Activated T-cell treated with anti-CD3 and anti-CD28 coated beads for 1 hour (primary cell): ENCODE measurements at places on chromosomes 4 and X.

- no peak for DNase-seq
These were observed 1354.3 kb upstream of the DIAPH2 start for GRCh38 chrX:95330292-95330691.

- DNase-seq: peak; percentile 14
These were observed 2.5 kb upstream of the BRWD3 start for GRCh38 chrX:80812176-80812575.

GRCh38 chr4:103306870-103307375, 108.8 kb upstream of the CENPE start:
- no peak for DNase-seq

GRCh38 chrX:40514376-40514775, 66.4 kb upstream of the ATP6AP2 start:
- DNase-seq: no peak

GRCh38 chrX:149799938-149800337, 18.2 kb downstream of the MAGEA9 start:
- DNase-seq: no peak

GRCh38 chr4:185467991-185468390, 3.5 kb downstream of the CCDC110 start:
- no peak for DNase-seq

- DNase-seq: no peak
These were observed 65.7 kb downstream of the IL21 start for GRCh38 chr4:122555216-122555615.

DNA sequence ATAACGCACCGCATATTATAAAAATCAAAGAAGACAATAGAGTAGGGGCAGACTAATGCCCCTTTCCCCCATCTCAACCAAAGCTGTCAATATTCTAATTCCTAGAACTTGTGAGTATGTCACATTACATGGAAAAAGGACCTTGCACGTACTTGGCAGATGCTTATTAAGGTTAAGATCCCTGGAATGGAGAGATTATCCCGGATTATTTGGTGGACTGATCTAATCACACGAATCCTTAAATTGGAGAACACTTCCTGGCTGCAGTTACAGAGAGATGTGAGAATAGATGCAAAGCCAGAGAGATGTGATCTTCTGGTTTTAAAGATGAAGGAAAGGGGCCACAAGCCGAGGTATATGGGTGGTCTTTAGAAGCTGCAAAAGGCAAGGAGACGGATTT, 548.7 kb downstream of the SPRY1 start:
- no peak for DNase-seq

DNA sequence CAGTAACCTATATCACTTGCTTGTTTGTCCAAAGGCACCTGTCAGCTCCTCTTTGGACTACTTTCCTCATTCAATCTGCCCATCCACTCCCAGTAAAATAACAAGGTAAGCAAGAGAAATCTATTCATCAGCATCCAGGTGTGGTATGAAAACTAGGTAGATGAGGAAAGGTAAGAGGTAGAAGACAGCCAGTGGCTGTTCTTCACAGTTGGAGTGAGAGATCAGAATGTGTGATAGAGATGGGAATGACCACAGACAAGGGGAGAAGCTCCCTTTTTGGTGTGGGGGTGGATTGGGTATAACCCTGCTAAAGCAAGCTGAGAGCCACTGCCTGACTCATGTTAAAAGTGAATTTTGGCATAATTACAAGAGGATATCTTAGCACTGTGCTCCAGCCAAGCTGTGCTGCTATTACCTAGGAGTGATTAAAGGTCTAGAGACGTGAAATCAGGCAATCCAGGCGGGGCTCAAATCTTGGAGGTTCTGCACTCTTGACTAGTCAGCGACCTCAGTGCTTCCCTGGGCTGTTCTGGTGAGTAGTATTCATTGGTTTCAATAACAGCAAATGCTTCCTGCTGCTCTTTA, 28.1 kb upstream of the RASL11B start:
- no peak for DNase-seq

DNA sequence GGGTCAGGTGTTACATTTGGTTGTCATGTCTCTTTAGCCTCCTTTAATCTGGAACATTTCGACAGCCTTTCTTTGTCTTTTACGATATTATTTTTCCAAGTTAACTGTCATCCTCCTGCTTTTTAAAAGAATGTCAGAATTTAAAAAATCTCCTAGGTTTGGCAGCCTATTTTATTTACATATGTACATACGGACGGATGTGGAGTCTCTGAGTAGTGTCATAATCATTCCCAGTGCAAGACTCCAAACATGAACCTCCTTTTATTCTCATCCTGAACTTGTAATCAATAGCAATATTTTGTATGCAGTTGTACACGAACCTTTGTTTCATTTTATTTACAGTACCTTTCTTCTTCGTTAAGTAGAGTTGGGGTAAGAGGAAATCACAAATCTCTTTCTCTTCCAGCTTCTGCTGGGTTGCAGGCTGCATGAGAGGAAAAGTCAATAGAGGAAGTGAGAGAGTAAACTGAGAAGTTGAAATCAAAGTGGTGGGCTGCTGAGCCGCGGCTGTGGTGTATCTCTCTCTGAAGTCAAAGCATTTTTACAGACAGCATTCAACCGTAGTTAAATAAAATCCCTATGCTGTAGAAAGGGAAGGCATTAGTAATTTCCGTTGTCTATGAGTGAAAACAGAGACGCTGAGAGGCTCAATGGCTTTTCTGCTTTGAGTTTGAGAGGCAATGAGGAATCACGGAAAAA, 53.9 kb upstream of the RPS6KA3 start:
- DNase-seq: peak; percentile 1

DNA sequence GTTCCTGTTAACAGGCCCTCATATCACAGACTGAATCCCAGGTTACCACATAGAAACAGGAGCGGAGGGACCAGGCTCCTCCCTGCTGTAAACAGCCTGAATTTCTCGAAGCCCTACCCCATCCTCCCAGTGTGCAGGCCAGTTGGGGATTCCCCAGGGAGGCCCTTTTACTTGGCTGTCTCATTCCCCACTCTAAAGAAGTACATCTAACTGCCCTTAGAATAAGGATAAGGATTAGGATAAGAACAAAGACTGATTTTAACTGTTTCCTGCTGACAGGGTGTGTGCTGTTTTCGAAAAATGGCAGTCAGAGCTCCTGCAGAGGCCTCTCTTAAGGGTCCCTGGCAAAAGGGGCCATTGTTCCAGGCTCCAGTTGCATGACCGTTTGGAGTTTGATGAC, 133.7 kb downstream of the PAPSS1 start:
- no peak for DNase-seq

GRCh38 chrX:125947501-125947900, 218.6 kb downstream of the DCAF12L2 start:
- DNase-seq: no peak

GRCh38 chrX:97987979-97988378, 1104.3 kb downstream of the RPA4 start:
- no peak for DNase-seq

GRCh38 chr4:128519163-128519830, 231.7 kb upstream of the PGRMC2 start:
- DNase-seq: no peak

GRCh38 chrX:70386235-70386634, 36.9 kb upstream of the GDPD2 start:
- no peak for DNase-seq

GRCh38 chr4:128600410-128600809, 209.1 kb upstream of the JADE1 start:
- no peak for DNase-seq

- no peak for DNase-seq
These were observed 234.8 kb downstream of the IL15 start for GRCh38 chr4:141871086-141871770.

DNA sequence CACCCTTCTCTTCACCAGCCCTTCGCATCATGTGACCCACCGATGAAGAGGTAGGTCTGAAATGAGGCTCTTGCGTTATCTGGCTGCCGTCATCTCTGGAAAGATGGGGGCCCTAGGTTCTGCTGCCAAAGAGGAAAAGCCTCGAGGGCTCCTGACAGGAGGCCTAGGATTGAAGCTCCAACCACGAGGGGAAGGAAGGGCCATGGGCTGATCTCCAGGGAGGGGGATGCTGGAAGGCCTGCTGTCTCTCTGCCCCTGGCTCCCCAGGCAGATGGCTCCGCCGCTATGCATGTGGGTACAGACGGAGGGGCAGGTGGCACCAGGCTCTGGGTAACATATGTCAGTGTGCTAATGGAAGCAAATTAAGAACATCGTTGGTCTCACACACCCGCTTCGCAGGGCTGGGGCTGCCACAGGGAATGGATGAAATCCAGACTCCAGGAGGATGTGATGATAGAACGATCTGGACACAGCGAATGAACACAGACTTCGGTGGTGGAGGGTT, 44.9 kb downstream of the AFAP1 start:
- DNase-seq: no peak

DNA sequence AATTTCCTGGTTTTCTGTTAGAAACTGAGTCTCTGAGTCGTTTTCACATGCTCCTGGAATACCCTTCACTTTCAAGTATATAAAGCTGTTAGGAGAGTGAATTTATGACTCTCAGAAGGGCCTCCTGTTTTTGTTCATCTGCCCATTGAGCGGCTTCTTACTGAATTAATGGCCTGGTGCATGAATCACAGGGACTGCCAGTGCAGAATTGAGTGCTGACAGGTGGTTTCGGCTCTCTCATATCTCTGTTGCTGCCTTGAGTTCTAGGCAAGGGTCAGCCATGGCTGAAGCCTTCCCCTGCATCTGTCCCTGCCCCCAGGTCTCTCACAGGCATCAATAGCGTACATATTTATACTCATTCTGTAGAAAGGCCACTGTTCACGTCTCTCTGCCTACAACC, 22.7 kb upstream of the SEPSECS start:
- no peak for DNase-seq

DNA sequence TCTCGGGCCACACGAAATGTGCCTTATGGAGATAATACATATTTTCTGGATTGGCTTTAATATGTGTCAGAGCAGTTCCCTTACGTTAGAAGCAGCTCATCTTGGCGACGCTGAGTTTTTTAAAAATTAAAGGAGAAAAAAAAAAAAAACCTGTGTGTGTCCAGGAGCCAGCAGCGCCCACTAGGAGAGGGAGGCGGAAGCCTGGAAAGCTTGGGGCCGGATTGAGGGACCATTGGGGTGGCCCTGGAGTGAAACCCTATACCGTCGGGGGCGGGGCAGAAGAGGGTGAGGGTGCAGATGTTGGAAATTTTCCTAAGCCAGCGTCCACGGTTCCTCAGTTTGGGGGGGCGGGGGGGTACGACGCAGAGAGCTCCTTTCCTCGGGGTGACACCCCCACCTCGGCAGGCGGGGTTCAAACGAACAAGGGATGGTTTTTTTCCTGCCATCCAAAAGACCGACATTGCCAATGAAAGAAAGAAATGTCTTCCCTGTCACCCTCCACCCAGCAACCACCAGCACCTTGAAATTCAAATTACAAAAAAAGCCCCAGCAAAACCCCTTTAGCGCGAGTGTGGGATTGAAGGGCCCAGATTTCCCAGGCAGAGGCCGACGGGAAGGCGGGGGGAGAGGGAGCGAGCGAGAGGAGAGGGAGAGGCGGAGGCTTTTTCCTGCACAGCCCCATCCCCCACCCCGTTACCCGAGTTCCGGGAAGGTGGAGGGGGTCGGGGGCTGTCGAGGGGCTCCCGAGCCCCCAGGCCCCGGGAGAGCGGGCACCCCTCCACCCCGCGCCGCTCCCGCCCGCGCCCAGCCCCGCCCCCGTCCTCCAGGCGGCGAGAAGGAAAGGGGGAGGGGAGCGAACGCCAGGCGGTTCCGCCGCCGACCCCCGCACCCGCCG, 859 bp downstream of the SMARCA1 start:
- DNase-seq: no peak

GRCh38 chrX:122934131-122934530, 249.9 kb upstream of the GRIA3 start:
- DNase-seq: no peak

GRCh38 chr4:52964561-52965101, 102.5 kb downstream of the RASL11B start:
- no peak for DNase-seq

- DNase-seq: no peak
These were observed 184.1 kb upstream of the NDP start for GRCh38 chrX:44157283-44157682.

- no peak for DNase-seq
These were observed 131.5 kb upstream of the LDB2 start for GRCh38 chr4:17029964-17030363.

DNA sequence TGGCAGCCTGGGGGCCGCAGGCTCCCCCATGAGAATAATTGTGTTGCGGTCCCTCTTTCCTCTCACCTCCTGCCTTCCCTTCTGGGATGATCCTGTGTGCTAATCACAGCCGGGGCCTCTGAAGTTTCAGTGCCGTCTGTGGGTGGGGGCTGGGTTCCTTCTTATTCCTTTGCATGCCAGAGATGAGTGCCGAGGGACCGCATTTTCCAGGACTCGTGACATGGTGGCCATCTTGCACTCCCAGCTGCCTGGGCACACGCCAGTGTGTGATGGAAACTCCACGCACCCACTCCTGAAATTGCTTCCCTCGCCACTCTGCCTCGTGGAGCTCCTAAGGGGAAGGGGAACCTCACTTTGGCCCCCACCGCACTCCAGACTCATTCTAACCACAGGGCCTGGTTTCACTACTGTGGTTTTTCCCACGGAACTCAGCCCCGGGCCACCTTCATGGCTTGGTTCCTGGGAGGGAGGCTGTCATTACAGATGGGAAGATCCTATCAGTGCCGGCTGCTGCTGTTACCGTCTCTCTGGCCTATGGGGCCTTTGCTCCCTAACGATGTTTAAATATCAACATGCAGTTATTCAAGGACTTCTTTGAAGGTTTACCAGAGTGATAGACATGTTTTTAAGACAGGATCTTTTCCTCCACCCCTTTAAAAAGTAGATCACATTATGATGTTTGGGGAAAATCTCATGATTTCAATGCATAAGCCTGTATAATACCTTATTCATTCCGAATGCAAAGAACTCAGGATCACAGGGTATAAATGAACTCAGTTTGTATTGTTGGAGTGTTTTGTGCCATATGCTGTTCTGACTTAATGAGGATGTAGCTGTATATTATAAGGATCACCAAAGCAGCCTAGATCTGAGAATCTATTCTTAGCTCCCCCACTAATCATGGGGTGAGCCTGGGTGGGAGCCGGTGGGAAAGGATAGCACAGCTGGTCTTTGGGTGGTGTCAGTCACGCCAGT, 89.6 kb downstream of the SORCS2 start:
- no peak for DNase-seq

DNA sequence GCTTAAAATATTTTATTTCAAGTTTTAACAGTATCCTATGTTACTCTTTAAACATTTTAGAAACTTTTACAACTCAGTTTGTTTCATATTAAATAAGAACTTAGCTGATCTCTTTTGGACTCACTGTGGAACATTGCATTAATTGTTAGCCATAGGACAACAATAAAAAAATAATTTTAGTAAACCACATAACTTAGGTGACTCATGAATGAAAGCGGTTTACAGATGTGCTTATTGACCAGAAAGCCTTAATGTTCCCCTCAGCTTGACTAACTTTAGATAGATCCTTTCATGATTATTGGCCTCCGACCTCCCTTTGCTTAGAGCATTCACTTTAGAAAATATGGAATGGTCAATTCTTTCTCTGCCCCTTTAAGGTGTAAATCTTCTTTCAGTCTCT, 783.5 kb upstream of the MAGEB2 start:
- DNase-seq: no peak

- DNase-seq: no peak
These were observed 154.1 kb upstream of the FAM241A start for GRCh38 chr4:111991163-111991562.

GRCh38 chr4:153156263-153156662, 48.0 kb upstream of the TRIM2 start:
- DNase-seq: no peak

GRCh38 chrX:143661286-143661685, 25.4 kb upstream of the SLITRK4 start:
- DNase-seq: no peak

- no peak for DNase-seq
These were observed 1417.7 kb downstream of the ARAP2 start for GRCh38 chr4:34826660-34827059.
